ENCODE measurements at places on chromosomes 2 and 18. TPM values are rescaled to one million over a fixed set of nuclear protein-coding genes. Genes with fewer than 3 reads are reported as not detected.

GRCh38 chr2:27171351-27171848 is 22.6 kb downstream of the TCF23 start:
- no peak overlapping the region for H3K27ac ChIP-seq
- no peaks in the 10 kb centered on the region for H3K36me3 ChIP-seq
- peaks cover 7% of the 10 kb centered on the region for H3K27me3 ChIP-seq
- DNase-seq: no peak
- H3K4me3 ChIP-seq: no peak overlapping the region

DNA sequence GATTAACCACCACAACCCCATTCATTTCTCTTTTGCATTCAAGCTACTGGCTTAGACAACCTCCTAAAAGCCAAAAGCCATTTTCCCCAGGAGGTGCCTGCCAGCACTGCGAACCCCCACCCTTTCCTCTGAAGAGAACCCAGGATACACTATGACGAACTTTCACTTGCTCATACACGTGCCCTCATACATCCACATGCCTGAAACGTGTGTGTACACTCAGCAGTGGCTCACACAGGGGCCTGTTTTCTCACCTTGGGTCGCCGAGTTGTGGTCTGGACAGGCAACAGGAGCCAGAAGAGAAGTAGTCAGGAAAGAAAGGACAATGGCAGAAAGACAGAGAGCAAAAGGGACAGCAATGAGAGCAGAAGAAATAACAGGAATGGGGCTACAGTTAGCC is 7.4 kb downstream of the DCTN1 start:
- H3K27ac ChIP-seq: peak overlapping the region; percentile 18
- H3K36me3 ChIP-seq: peaks cover 8% of the 10 kb centered on the region
- no peaks in the 10 kb centered on the region for H3K27me3 ChIP-seq
- no peak for DNase-seq
- H3K4me1 ChIP-seq: peaks cover 23% of the 10 kb centered on the region

- peaks cover 10% of the 10 kb centered on the region for H3K4me1 ChIP-seq
- H3K27ac ChIP-seq: no peak overlapping the region
- no peak overlapping the region for H3K4me3 ChIP-seq
- no peaks in the 10 kb centered on the region for H3K36me3 ChIP-seq
- DNase-seq: no peak
- no peaks in the 10 kb centered on the region for H3K27me3 ChIP-seq
These were observed 439.3 kb upstream of the TRIB2 start for GRCh38 chr2:12277241-12278034.

- H3K27me3 ChIP-seq: peaks cover 31% of the 10 kb centered on the region
- peaks cover 12% of the 10 kb centered on the region for H3K4me1 ChIP-seq
- DNase-seq: no peak
- peak overlapping the region; percentile 57 for H3K4me3 ChIP-seq
These were observed 38.5 kb upstream of the ZNF396 start for GRCh38 chr18:35415511-35416073.

GRCh38 chr2:193583638-193584400 is 1389.1 kb upstream of the TMEFF2 start:
- H3K27ac ChIP-seq: peak overlapping the region; percentile 30
- no peak for DNase-seq
- H3K4me1 ChIP-seq: no peaks in the 10 kb centered on the region
- H3K36me3 ChIP-seq: no peaks in the 10 kb centered on the region
- H3K27me3 ChIP-seq: no peaks in the 10 kb centered on the region

DNA sequence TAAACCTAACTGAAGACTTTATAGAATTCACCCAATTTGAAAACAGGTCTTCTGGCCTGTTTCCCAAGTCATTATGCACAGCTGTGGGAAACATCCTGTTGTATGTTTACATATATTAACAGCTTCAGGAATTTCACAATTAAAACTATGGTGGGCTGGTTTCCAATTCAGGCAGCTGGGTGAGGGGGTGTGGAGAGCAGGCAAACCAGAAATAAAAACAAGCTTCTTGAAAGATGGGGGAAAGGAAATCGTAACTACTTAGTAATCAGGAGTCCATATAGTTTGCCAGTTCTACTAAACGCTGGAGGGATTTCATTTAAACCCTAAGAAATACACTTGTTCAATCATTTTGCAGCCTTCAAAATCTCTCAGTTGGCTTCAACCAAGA is 22.8 kb downstream of the ATP8B1 start:
- DNase-seq: no peak
- H3K27me3 ChIP-seq: no peaks in the 10 kb centered on the region
- no peaks in the 10 kb centered on the region for H3K36me3 ChIP-seq
- H3K4me3 ChIP-seq: no peak overlapping the region
- H3K4me1 ChIP-seq: peaks cover 16% of the 10 kb centered on the region

DNA sequence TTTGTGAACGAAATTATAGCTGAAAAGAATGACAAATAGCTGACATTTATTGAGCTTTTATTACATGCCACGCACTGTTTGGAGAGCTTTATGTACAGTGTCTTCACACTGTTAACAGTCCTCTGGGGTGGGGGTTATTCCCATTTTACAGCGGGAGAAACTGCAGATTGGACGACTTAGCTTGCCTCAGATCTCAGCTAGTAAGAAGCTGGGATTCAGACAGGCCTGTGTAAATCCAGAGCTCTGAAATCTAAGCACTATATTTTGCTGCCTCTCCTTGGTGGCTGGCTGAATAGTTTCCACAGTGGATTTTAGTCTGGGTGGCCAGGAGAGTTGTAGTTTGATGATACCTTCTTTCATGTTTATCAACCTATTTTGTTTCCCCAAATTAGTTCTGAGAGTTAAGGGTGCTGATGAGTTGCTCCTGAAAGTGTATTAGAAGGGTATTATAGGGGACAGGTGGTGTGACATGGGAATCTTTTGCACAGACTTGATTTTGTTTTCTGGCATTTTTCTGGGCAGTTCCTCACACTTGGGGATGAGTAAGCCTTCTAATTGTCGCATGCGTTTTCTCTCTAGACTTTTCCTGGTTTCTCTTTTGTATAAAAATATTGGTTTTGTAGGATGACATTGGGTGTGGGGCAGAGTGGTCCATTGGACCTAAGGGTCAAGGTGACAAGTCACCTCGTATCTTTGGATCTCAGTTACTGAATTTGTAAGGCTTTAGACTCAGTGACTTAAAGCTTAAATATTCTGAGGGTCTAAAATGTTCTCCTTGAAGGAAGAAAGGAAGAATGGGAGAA is 1.5 kb downstream of the ACSL3 start:
- no peak overlapping the region for H3K4me3 ChIP-seq
- H3K36me3 ChIP-seq: no peaks in the 10 kb centered on the region
- no peak for DNase-seq
- peaks cover 9% of the 10 kb centered on the region for H3K4me1 ChIP-seq

- no peaks in the 10 kb centered on the region for H3K27me3 ChIP-seq
- H3K36me3 ChIP-seq: peaks cover 13% of the 10 kb centered on the region
- no peak overlapping the region for H3K4me3 ChIP-seq
- no peak overlapping the region for H3K27ac ChIP-seq
These were observed 8.0 kb upstream of the ANO7 start for GRCh38 chr2:241180495-241180894.

- peaks cover 25% of the 10 kb centered on the region for H3K27me3 ChIP-seq
- no peaks in the 10 kb centered on the region for H3K4me1 ChIP-seq
- no peak overlapping the region for H3K4me3 ChIP-seq
- H3K27ac ChIP-seq: no peak overlapping the region
- H3K36me3 ChIP-seq: no peaks in the 10 kb centered on the region
These were observed 2.2 kb upstream of the UGT1A6 start for GRCh38 chr2:233690444-233690843.

DNA sequence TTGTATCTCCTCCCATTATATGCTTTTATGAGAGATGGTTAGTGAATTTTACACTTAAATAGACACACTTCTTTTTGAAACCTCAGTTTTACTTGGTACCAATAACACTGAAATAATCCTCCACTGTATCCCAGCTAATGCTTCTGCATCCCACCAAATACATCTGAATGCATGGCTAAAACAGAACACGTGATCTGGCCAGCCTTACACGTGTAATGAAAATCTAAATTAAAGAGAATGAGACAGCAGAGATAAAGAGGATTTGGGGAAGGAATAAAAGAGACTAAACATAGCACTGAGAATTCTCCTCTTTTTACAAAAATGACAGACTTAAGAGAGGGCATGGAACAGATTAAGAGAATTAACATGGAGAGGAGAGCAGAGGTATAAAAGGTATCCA is 612.2 kb downstream of the NRXN1 start:
- H3K36me3 ChIP-seq: no peaks in the 10 kb centered on the region
- H3K27ac ChIP-seq: no peak overlapping the region
- no peaks in the 10 kb centered on the region for H3K27me3 ChIP-seq
- H3K4me1 ChIP-seq: no peaks in the 10 kb centered on the region
- no peak overlapping the region for H3K4me3 ChIP-seq

- DNase-seq: no peak
- H3K4me3 ChIP-seq: no peak overlapping the region
- H3K4me1 ChIP-seq: peaks cover 24% of the 10 kb centered on the region
- peaks cover 8% of the 10 kb centered on the region for H3K36me3 ChIP-seq
These were observed 5.4 kb downstream of the MPPE1 start for GRCh38 chr18:11902522-11903292.

GRCh38 chr18:78510636-78511035 is 469.0 kb upstream of the SALL3 start:
- no peaks in the 10 kb centered on the region for H3K36me3 ChIP-seq
- H3K4me1 ChIP-seq: no peaks in the 10 kb centered on the region
- no peak overlapping the region for H3K27ac ChIP-seq
- H3K4me3 ChIP-seq: no peak overlapping the region
- no peaks in the 10 kb centered on the region for H3K27me3 ChIP-seq
- DNase-seq: no peak

- H3K27ac ChIP-seq: no peak overlapping the region
- peaks cover 12% of the 10 kb centered on the region for H3K36me3 ChIP-seq
- H3K4me3 ChIP-seq: no peak overlapping the region
- DNase-seq: no peak
These were observed 258.6 kb upstream of the CRIM1 start for GRCh38 chr2:36097022-36097421.

- H3K36me3 ChIP-seq: no peaks in the 10 kb centered on the region
- no peak for DNase-seq
- no peaks in the 10 kb centered on the region for H3K4me1 ChIP-seq
- peaks cover 31% of the 10 kb centered on the region for H3K27me3 ChIP-seq
- no peak overlapping the region for H3K4me3 ChIP-seq
These were observed 35.8 kb downstream of the SKOR2 start for GRCh38 chr18:47215554-47216138.

DNA sequence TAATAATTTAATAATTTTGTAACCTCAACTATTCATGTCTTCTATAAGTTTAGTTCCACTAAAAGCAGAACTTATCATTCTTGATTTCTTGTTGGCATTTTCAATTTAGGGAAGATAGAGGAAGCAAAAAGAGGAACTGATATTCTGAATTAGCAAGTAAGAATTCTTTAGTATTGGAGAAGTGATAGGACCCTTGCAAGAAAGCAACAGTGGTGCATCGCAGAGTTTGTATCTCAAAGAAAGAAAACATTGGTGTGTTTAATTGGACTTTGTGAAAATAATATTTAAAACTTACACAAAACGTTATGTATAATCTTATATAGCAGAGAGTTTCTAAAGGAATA is 36.5 kb upstream of the TNFRSF11A start:
- H3K27ac ChIP-seq: no peak overlapping the region
- DNase-seq: no peak
- H3K4me1 ChIP-seq: peaks cover 14% of the 10 kb centered on the region
- no peak overlapping the region for H3K4me3 ChIP-seq

DNA sequence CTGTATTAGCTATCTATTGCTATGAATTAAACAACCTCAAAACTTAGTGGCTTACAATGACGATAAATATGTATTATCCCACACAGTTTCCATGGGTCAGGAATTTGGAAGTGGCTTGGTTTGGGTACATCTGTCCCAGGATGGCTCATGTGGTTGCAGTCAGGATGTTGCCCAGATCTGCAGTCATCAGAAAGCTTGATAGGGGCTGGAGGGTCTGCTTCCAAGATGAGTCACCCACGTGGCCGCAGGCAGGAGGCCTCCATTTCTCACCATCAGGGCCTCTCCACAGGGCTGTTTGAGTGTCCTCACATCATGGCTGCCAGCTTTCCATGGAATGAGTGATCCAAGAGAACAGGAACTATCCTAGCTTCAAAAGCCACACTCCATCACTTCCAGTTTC is 46.4 kb downstream of the CHRNA1 start:
- H3K36me3 ChIP-seq: peaks cover 5% of the 10 kb centered on the region
- peaks cover 13% of the 10 kb centered on the region for H3K27me3 ChIP-seq
- no peak for DNase-seq

DNA sequence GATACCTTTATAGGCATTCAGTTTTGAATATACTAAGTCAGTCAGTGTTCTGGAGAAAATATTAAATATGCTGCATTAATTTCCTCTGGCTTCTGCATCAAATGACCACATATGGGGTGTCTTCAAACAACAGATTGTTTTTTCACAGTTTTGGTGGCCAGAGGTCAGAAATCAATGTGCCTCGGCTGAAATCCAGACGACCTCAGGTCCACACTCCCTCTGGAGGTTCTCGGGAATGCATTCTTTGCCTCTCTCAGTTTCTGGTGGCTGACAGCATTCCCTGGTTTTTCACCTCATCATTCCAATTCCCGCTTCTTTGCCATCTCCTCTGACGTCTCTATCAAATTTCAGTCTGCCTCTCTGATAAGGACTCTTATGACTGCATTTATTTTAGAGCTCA is 142.3 kb downstream of the ZNF407 start:
- H3K27me3 ChIP-seq: no peaks in the 10 kb centered on the region
- no peaks in the 10 kb centered on the region for H3K36me3 ChIP-seq
- no peak for DNase-seq
- H3K4me1 ChIP-seq: peaks cover 5% of the 10 kb centered on the region
- H3K27ac ChIP-seq: no peak overlapping the region

DNA sequence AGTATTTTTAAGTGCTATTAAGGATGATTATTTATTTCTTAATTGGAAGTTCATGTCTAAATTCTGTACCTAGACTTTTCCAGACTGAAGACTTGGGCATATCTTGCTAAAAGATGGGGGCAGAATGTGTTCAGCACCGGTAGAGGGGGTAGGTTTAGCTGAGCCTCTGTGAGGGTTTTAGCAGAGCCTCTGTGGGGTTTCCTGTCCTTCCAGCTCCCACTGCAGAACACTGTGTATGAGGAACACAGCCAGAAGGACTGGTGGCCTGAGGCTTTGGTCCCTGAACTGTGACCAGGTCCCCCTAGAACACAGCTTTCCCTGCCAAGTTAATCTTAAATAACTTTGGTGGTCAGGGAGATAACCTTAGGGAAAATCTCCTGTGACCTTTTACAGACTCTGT is 123.4 kb upstream of the EPC2 start:
- H3K36me3 ChIP-seq: no peaks in the 10 kb centered on the region
- no peak overlapping the region for H3K4me3 ChIP-seq
- DNase-seq: no peak
- H3K4me1 ChIP-seq: peaks cover 16% of the 10 kb centered on the region

- H3K36me3 ChIP-seq: no peaks in the 10 kb centered on the region
- no peaks in the 10 kb centered on the region for H3K4me1 ChIP-seq
- H3K27me3 ChIP-seq: peaks cover 18% of the 10 kb centered on the region
- no peak for DNase-seq
- no peak overlapping the region for H3K27ac ChIP-seq
These were observed 100.1 kb upstream of the KLF7 start for GRCh38 chr2:207265869-207266268.

The MATN3 gene
- total RNA-seq: not detected

The SCLY gene
- total RNA-seq: 99.5 TPM

The ATRAID gene
- 59.3 TPM for total RNA-seq

The LIMS3 gene
- 1.0 TPM for total RNA-seq

The PLA2R1 gene
- not detected for total RNA-seq

The SESTD1 gene
- 11.1 TPM for total RNA-seq
